Anterior cingulate cortex (tissue), 58 donors: ENCODE measurements at places on chromosomes 6 and 20.

- DNase-seq = no peak
These were observed 87.9 kb upstream of the CDYL start for GRCh38 chr6:4687989-4688947.

DNA sequence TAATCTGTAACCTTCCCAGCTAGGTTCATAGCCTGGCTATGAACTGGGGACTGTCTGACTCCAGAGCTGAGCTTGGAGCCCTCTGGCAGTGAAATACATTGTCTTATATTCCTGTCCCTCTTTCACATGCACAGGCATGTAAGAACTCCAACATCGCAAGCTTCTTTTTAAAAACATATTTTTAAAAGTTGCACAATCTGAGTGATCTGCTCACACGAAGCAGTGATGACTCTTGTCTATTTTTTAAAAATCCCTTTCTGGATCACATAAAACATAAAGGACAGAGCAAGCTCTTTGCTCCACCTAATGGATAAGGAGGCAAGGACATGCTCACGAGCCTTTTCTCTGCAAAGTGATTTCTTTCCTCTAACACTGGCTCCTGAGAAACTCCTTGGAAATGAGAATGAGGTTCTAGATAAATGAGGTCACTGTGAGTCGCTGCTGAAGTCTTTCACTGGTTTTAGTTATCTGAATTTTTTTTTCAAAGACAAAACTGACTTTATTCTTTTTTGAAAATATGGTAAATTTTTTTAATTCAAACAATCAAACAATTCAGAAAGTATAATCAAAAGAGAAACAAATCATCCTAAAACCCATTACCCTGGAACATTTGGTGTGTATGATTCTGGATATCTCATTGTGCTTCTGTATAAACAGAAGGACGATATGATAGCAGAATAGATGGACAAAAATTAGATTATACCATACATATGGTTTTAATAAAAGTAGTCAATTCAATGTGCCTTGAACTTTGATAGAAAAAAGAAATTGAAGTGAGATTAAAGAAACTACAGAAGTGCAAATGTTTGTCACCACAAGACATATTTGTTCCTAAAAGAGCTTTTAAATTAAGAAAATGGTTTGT, 30.8 kb downstream of the IL20RA start:
- DNase-seq = no peak

DNA sequence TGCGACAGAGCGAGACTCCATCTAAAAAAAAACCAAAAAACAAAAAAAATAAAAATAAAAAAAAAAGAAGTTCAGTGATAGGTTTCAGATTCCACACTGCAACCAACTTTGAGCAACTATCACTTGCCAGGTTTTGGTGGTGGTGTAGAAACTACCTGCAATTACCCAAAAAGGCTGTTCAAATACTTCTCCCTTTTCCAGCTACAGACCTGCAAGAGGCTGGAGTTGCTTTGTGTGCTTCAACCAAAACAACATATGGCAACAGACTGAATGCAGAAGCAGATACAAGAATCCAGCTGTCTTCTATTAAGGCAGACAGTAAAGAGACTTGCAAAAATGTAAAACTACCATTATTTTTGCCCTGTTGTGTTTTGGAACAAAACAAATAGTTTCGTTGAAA, 9.3 kb upstream of the BCAS1 start:
- DNase-seq = no peak

- no peak for DNase-seq
These were observed 217.3 kb downstream of the ARID1B start for GRCh38 chr6:156994215-156995076.

GRCh38 chr20:5729348-5729747, 20.9 kb upstream of the SHLD1 start:
- no peak for DNase-seq

DNA sequence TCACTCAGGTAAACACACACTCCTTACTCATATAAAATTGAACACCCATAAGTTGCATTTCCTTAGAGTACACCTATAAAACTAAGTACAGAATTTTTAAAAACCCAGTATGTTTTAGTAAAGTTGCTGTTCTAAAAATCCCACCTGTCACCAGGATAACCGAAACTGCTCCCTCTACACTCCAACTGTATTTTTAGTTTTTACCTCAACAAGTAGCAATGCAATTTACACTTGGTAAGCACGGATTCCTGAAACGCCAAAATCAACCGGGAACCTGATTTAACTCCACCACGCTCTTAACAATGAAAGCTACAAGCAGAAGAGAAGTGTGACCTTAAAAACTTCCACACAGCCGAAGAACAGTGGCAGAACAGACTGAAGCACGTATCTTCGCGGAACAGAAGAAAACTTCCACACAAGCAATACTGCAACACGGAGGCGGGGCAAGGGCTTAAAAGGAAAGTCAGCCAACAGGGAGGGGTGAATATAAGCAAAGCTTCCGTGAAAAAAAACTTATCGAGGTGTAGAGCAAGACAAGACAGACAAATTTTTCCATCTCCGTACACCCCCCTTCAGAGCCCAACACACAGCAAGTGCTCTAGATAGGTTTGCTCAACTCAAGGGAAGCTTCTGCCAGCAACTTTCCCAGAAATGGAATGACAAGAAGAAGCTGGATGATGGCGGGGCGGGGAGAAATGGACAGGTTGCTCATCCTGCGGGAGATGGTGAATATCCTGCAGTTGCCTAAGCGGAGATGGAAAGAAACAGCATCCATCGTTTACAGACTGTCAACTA, 1.4 kb downstream of the STAU1 start:
- DNase-seq = no peak

GRCh38 chr6:40623932-40624331, 36.8 kb upstream of the LRFN2 start:
- DNase-seq = no peak

DNA sequence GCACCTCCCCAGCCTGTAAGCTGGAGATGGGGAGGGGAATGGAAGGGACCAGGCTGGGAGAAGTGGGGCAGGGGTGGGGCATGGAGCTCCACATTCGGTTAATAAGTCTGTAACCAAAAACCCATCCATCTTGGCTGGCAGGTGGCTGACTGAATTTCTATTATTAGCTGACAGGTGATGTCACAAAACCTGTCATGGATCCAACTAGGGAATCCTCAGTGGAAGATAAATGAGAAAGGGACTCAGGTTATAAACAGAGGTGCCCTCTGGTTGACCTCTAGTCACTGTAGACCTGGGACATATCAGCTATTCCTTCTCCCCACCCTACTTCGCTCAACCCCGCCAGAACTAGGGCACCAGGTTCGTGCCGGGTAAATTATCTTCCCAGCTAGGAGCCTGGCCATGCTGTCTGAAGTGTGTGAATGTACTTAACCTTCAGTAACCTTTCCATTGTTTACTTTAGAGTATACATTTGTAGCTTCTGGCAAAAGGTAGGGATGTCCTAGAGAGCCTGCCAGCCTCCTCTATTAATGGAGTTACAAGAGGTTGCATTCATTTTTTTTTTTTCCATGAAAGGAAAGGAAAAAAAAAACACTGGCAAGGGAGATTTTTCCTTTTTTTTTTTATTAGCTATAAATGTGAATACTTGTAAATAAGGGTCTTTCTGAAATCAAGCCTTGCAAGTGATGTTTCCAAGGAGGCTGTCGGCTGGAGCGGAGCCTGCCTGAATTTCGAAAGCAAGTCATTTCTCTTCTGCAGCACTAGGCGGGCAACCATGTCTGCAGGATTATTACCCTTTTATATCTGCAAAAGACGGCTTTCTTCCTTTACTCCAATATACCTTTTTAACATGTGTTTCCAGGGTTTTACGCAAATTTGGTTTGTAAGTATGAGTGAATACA, 135.9 kb downstream of the TMEM242 start:
- no peak for DNase-seq

DNA sequence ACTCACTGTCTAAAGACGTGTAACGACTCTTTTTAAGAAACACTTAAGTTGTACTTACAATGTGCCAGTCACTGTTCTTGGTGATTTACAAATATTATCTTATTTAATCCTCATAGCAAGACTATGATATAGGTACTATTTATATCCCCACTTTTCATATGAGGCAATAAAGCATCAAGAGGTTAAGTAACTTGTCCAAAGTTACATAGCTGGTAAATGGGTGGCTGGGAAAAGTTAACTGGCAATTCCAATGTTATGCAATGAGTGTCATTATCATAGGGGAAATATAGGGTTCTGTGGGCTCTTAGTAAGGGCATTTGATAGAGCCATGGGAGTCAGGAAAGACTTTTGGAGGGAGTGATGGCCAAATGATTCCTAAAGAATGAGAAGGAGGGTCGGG, 21.4 kb upstream of the RIPOR2 start:
- DNase-seq = no peak

DNA sequence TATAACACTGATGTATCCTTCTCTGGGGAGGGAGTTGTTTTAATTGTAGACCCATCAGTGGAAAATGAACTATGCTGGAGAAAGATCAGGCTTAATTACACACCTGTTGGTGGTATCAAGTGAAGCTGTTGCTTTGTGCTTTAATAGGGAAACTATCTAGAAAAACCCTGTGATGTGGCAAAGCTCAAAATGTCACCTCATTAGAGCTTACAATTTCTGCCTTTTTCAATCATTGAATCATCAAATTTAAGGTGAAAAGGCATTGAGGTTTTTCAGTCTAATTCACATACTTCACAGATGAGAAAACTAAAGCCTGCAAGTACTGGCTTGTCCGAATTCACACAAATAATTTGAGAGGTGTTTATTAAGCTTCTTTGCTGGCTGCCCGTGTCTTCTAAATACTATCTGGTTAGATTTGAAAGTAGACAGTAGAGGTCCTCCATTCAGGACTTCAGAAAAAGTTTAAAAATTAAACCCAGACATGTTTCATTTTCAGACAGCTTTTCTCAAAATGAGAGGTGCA, 143.3 kb upstream of the MAP3K7 start:
- no peak for DNase-seq

- no peak for DNase-seq
These were observed 210.4 kb downstream of the CENPW start for GRCh38 chr6:126550323-126550722.

- DNase-seq = no peak
These were observed 4.7 kb downstream of the ADGRF5 start for GRCh38 chr6:46917002-46917545.

GRCh38 chr6:55069132-55069781, 105.1 kb upstream of the HCRTR2 start:
- no peak for DNase-seq

DNA sequence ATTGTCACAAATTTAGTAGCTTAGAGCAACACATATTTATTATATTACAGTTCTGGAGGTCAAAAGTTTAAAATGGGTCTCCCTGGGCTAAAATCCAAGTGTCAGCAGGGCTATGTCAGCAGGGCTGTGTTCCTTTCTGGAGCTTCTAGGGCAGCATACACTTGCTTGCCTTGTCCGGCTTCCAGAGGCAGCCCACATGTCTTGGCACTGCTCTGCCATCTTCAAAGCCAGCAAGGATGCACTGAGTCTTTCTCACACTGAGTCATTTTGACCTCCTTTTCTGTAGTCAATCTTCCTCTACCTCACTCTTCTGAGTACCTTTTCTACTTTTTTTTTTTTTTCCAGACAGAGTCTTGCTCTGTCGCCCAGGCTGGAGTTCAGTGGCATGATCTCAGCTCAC, 39.0 kb downstream of the ADGRF4 start:
- peak; percentile 5 for DNase-seq

DNA sequence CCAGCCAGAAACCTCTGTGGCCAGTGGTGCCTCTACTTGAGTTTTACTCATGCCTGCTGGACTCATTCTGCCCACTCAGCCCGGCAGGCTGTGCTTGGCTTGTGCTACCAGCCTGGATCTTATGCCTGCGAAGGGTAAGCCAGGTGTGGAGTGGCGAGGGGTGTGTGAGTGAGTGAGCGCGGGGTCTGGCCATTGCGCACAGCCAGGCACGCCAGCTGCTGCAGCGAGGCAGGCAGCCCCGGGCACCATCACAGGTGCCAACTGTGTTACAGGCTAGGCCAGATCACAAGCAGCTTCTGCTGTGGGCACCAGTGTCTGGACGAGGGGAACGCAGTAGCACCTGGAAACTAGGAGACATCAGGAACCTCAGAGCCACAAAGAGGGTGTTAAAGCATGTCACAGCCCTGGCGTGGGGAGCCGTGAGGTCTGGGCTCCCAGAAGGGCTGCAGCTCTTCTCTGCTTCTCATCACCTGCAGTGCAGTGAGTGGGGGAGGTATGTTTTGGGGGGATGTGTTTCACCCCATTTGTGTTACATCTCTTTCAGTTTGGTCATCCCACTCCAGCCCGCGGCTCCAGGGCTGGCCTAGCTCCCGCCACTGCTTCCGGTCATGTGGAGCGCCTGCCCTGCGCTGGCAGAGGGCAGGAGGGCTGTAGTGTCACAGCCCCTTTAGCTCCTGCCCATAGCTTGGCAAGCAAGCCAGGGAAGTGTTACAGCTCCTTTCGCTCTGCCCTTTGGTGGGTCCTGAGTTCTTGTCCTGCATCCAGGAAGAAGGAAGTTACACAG, 379.7 kb upstream of the IMPG1 start:
- no peak for DNase-seq

DNA sequence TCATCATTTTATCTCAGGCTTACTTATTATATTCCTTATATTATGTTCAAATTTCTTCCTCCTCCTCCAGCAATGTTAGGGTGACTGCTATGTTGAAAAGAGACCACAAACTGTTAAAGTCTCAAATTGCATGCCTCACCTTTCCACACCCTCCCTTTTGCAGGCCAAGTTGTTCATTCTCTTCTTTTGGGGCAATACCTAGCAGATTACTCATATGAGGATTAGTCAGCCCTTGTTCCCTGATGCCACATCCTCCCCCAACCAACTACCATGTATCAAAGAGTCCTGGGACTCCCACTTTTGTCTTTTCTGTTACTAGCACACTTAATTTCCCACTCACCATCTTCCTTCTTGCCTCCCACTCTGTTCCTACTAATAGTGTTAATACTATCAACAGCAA, 434.7 kb downstream of the BCKDHB start:
- no peak for DNase-seq

- no peak for DNase-seq
These were observed 156.9 kb downstream of the PAX1 start for GRCh38 chr20:21862259-21862946.

DNA sequence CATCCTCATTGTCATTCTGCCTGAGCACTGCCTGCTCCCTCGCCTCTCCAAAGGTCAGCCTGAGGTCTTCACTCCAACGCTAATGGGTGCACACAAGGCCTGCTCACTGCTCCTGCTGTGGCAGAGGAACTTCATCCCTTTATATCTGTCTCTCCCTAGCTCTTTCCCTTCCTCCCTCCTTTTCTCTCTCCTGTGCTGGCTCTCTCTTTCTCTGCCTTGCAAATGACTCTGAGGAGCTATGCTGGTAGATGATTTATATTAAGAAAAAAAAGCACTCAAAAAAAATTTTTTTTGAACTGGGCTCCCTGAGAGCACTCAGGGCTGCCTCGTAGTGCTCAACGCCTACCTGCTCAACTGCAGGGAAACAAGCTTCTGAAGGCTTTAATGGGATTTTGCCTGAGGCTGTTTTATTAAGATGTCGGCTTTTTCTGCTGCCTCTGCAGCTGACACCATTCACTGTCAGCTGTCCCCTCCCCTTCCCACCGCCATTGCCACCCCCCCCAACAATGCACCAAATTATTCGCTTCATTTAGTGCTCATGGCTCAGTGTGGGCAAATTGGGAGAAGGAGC, 137.7 kb upstream of the DEFB112 start:
- DNase-seq = no peak

- DNase-seq = no peak
These were observed 22.4 kb downstream of the ITCH start for GRCh38 chr20:34385464-34385863.
